ENCODE measurements at places on chromosomes 1 and 21.

GRCh38 chr21:22516230-22516629, 1518.0 kb downstream of the NCAM2 start:
- DNase-seq = no peak

- DNase-seq = no peak
Observed at GRCh38 chr1:11563560-11564069, 84.7 kb downstream of the DISP3 start.

GRCh38 chr1:5832916-5833895, 159.0 kb downstream of the NPHP4 start:
- DNase-seq = no peak

- DNase-seq = no peak
Observed at GRCh38 chr1:87834941-87835340, 506.3 kb downstream of the LMO4 start.

DNA sequence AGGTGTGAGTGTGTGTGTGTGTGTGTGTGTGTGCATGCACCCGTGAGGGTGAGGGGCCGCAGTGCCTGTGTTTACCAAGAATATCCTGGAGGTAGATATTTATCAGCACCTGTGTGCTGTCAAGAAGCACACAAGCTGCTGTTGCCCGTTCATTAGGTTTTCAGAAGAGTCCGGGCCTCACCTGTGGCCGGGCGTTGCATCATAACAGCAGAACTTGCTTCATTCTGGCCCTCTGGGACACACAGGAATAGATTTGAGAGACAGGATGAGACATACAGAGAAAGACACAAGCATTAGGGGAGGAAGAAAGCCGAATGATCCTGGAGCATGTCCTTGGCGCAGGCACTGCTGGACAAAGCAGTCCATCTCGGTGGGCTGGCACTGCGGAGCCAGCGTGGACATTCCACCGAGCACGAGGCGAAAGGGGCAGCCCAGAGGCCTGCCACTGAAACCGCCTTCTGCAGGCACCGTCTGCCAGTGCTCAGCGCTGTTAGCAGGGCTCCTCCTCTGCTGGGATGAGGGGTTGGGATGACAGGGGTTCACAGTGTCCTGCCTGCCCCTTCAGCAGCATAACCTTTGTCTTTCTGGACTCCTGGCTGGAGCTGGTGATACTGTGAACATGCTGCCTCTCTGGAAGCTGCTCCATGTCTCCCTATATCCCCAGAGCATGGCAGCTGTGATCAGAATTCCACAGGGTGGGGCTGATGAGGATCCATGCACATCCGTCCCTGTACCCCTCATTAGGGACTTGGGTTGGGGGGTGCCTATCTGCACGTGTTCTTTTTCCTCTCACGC, 81.1 kb downstream of the PEX14 start:
- no peak for DNase-seq

DNA sequence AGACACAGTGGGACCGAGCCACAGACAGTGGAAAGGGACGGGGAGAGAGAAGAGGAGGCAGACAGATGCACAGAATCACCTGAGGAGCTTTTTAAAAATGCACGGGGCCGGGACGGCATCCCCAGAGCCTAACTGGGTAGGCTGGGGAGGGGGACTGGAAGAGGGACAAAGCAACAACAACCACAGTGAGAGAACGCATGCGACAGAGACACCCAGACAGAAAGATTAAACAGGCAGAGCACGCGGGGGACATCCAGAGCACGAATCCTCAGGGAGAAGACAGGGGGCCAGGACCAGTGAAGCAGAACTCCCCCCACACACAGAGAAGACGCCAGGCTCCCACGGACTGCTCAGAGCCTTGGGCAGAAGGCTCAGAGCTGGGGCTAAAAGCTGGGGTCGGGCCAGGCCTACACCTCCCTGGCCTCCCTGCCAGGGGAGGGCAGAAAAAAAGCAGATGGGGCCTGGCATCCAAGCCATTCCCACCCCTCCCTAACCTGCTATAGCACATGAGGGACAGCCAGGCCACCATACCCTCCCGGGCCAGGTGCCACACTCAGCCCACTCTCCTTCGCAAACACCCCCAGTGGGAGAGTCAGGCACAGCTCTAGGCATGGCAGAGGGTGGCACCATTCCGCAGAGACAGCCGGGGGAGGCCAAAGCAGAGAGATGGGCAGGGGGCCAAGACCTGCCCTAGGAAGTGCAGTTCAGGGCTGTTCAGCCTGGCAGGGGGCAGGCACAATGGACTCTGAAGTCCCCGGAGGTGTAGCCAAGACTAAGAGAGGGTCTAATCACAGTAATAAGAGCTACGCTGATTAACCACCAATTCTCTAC, 29.8 kb upstream of the COL16A1 start:
- DNase-seq = no peak

DNA sequence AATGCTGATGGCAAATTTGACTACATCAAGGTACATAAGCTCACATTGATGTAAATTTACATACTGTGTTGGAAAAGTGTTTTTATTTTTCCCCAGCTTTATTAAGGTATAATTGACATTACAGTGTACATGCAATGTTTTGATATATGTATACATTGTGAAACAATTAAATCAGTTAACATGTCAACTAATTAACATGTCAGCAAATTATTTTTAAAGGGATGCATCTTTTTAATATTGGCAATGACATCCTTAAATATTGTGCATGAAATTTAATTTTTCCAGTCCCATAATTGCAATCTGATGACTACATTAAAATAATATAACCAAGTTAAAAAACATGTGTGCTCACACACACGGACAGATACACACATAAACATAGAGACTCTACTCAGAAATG, 9.4 kb downstream of the EFCAB7 start:
- no peak for DNase-seq

DNA sequence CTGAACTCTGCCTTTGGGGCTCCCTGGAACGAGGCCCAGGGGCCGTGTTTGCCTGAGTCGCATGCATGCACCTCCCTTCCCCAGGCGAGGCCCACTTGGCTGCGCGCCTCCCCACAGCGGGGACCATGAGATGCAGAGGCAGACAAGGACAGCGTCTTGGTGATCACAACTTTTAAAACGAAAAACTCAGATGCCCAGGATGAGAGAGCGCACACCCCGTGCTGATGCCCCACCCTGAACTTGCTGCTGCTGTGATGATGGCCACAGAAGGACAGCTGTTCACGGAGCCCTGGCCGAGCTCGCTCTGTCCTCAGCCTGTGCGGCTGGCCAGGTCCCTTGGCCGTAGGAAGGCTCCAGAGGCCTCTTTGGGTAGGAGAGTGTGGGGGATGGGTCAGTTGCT, 11.4 kb upstream of the PRMT2 start:
- DNase-seq = no peak

DNA sequence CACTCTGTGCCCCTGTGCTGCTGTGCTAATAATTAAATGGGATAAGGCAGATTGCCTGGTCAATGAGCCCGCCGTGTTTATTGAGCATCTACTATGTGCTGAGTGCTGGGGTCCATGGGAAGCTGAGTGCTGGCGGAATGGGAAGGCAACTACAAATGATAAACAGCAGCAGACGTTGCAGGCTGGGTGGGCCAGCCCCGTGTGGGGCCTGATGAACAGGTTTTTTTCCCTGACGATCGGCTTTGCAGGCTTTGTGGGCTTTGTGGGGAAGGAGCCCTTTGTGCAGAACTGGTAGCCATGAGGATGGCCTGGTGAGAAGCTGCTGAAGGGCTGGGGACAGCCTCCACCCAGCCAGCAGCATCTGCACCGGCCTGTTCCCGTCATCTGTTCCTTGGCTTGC, 3.5 kb downstream of the PDE9A start:
- DNase-seq = no peak

- peak; percentile 12 for DNase-seq
Observed at GRCh38 chr1:203776636-203777035, 11.7 kb downstream of the LAX1 start.

- no peak for DNase-seq
Observed at GRCh38 chr21:46113497-46114176, 15.7 kb downstream of the COL6A2 start.

- DNase-seq = no peak
Observed at GRCh38 chr1:170853302-170853701, 82.0 kb upstream of the MROH9 start.

- DNase-seq = no peak
Observed at GRCh38 chr1:53603431-53603830, 135.5 kb downstream of the GLIS1 start.

DNA sequence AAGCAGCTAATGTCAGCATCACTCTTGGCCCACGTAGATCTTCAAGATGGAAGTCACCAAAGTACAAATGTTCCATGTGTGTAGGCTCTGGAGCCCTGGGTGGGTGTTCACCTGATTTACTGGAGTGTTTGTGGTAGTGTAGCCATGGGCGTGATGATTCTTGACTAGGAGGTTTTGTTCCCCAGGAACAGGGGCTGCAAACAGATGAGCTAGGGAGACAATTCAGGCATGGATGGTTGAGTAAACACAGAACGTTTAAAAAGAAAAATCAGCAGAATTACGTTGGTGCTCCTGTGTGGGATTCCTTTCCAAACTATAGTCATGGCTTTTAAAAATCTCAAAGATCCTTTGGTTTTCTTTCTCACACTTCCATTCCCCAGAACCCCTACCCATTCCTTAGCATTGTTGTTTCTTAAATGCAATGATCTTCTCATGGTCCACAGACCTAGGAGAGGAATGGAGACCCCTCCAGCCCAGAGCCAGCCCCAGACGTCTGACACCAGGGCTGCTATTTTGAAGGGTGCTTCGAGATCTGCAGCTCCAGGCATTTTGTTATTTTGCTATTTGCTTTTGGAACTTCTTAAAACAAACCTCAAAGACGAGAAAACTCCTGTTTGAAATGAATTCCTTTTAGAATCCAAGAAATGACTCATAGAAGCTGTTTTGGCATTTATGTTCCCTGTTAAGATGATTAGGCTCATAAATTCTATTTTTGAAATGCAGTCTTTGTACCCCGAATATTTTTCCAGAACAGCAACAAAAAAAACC, 115.1 kb downstream of the ETS2 start:
- no peak for DNase-seq

DNA sequence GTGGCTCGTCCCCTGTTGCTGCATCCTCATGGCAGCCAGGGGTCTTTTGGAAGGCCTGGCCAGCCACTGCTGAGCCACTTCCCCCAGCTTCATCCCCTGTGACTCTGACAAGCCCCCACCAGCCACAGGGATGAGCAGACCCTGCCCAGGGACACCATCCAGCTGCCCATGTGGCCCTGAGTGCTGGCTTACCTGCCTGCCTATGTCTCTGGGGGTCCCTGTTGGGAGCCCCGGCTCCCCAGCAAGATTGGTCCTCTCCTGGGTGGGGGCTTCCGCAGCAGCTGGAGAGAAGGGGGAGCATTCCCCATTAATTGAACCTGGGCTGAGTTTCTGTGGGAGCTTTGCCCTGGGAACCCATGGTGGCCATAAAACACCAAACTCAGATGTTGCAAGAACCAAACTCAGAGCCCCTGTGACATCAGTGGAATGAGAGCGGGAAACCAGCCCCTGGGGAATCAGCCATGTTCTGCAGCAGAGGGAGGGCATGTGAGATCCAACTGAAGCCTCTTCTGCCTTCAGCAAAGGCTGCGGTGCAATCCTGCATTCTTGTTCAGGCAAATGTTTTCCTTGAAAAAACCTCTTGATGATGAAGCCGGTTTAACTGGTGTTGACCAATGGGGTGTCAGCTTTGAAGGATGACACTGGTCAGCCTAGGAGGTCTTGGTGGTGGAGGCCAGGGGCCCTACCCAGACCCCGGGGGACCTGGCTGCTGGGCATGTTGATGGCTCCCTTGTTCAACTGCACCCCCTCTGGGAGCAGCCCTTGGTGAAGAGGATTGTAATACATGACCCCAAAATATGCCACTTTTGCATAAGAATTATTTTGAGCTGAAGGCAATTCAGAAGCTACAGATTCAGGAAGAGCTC, 28.3 kb upstream of the COL18A1 start:
- DNase-seq = no peak

DNA sequence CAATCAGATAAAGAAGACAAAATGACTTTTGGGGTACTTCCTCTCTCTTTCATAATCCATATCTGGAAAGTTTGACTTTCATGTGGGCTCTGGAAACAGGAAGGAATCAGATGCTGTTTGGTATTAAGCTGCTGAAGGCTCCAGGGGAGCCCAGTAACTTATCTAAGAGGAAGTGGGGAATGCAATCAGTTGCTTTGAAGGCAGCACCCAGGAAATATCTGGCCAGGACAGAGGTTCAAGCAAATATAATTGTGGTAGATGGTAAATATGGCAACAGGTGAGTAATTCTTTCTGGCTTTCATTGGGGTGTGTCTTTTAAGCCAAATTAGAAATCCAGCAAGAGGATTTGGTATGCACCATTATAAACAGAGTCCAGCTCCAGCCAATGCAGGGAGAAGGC, 44.4 kb downstream of the COLGALT2 start:
- DNase-seq = peak; percentile 54

DNA sequence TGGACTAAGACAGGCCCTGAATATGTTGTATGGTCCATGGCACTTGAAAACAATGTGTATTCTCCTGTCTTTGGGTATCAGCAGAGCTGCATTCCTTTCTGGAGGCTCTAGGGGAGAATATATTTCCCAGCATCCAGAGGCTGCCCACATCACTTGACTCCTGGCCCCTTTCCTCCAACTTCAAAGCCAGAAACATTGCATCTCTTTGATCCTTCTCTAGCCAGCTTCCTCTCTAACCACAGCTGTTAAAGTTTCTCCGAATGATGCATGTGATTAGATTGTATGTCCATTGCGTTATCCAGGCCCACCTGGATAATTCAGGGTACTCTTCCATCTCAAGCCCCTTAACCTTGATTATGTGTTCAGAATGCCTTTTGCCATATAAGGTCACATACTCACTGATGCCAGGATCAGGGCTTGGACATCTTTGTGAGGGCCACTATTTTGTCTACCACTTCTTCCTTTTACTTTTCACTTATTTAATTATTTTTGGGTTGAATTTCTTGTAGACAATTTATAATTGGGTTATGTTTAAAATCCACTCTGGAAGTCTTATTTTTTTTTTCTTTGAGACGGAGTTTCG, 5.3 kb downstream of the CHD1L start:
- no peak for DNase-seq

- DNase-seq = no peak
Observed at GRCh38 chr1:102572637-102573036, 535.7 kb downstream of the COL11A1 start.

DNA sequence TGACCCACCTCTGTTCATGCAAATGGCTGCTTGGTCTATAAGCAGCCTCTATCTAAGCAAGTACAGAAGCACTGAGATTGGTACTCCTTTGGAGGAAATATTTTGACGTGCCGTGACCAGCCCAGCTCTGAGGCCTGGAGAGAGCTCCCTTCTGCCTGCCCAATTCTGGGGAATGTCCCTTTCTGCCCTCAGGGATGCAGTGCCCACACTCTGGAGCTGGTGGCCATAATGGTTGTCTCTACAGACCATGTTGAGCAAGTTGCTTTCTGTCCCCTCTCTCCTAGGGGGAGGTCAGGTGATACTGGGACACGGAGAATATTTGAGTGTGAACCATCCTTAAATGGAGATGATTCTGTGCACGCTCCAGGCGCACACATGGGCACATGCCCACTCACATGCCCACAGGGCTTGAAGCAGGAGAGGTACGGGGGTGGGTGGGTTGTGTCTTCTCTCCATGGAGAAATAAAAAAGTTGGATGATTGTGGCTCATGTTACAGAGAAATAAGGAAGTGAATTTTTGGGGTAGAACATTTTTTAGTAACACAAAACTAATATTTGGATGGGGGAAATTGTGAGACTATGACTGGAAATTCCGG, 13.9 kb upstream of the ALPL start:
- DNase-seq = no peak

GRCh38 chr1:95832370-95832769, 598.4 kb downstream of the RWDD3 start:
- DNase-seq = no peak

GRCh38 chr1:24970926-24971875, 41.1 kb upstream of the RUNX3 start:
- no peak for DNase-seq

All from Calu3 (cell line).